T-helper 22 cell (primary cell): ENCODE measurements at places on chromosomes 1 and 21.

GRCh38 chr1:80441664-80442063, 1359.1 kb upstream of the ADGRL2 start:
- DNase-seq: no peak

- no peak for DNase-seq
These were observed 9.6 kb upstream of the DUSP12 start for GRCh38 chr1:161739865-161740566.

DNA sequence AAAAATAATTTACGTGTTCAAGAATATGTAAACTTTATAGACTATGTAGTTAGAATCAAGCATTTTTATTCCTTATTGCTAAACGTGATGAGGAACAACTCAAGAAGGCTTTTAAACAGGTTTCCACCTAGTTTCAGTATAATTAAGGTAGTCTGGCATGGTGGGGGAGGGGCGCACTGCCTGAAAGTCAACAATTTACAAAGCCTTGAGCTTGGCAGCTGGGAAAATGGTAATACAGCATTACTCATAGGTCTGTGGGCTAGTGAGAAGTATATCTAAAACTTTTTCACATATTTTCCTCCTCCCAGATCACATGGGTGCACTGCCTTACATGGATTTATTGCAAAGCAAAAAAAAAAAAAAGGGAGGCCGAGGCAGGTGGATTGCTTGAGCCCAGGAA, 75.2 kb downstream of the EVI5 start:
- DNase-seq: no peak

DNA sequence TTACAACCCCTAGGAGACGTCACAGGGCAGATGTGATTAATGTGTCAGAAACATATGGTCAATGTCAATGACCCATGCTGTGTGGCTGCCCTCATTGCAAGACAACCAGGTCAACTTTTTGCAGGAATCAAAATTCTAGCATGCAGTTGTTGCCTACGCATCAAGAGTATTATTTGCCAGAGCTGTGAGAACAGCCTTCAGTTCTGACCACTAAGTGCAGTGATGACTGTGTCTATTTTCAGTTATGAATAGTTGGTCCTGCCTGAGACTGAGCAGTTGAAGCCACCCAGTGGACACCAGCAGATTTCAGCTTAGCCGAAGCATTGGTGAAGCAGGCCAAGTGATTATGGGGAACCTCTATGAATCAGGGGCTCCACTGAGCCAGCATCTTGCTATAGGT, 47.3 kb downstream of the LYPLAL1 start:
- no peak for DNase-seq

DNA sequence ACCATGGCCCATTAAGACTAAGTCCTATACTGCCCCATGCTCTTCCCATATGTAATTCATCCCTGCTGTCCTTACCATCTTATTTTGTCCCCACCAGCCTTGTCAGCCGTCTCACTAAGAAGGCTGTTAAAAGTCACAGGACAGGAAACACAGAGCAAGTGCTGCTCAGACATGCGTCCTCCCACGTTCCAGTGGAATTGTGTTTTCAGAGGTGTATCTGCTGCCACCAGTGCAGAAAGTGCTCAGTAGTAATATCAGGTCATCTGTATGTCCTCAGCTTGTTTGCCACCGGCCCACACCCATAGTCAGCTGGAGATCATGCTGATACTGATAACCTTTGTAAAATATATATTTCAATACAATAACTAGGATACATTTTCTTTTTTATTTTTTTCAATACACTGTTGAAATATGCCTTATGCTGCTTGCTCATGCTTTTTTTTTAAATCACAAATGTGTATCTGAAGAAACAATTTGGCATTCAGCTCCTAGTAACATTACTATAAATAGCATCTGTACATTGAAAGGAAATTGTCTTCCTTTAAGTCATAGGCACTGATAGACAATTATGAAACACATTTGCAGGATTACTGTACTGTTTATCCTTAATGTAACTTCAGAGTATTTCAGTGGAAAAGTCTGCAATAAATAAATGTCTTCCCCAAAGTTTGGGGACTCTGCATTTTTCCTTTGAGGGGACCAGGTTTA, 156.9 kb downstream of the EDEM3 start:
- no peak for DNase-seq
